ENCODE measurements at places on chromosomes 7 and 10.

DNA sequence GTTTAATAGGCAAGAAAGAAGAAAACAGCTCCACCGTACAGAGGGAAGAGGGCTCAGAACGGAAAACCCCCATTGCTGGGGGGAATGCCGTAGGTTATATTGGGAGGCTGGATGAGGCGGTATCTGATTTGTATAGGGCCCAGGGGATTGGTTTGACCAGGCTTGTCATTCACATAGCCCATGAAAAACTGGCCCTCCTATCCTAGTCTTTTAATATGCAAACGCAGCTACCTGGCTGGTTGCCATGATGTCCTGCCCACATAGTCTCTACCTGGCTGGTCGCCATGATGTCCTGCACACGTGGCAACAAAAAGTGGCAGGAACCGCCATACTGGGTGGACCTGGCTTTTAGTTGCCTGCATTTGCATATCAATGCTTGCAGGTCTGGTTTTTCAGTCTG is 84.7 kb downstream of the AUTS2 start:
- no peak for DNase-seq

DNA sequence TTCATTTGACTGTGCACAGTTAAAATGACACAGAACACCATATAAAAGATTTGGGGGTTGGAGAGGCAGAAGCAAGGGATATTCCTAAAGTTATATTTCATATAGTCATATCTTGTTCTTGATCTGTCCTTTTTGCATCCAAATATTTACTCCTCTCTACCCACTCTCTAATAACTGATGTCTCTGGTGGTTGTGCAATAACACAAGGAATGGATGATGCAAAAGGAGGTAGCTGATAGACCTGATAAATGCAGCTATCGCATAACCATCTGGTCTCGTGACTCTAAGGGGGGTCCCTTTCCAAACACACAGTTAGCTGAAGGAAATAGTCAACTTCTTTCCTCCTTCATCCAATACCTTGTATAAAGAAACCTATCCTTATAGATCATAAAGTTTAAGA is 123.1 kb downstream of the POLR1F start:
- DNase-seq, result no peak

DNA sequence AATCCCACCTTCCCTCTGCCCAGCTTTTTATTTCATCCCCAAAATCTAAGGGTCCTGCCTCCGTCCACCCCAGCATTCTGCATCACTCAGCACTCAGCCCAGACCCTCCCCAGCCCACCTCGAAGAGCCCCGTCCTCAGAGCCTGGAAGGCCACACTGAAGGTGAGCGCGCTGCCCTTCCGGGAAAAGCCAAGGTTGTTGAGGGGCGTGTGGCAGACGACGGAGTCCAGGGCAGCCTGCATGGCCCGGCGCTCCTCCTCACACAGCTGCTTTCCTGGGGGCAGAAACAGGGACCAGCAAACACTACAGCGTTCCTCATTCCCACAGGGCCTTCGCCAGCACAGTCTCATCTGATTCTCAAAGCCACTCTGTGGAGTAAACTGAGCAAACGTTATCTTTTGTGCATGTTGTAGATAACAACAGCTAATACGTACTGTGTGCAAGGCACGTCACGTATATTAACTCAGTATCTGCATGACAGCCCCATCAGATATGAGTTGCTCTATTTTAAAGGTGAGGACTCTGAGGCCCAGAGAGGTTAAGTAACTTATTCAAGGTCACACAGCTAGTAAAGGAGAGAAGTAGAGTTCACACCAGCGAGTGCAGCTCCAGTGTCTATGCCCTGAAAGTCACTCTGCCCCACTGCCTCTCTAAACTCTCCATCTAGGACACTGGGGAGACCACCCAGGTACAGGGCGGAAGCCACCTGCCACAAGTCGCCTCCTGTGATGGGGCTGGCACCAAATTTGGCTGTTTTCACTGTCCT is 2.8 kb downstream of the TRAPPC14 start:
- no peak for DNase-seq

DNA sequence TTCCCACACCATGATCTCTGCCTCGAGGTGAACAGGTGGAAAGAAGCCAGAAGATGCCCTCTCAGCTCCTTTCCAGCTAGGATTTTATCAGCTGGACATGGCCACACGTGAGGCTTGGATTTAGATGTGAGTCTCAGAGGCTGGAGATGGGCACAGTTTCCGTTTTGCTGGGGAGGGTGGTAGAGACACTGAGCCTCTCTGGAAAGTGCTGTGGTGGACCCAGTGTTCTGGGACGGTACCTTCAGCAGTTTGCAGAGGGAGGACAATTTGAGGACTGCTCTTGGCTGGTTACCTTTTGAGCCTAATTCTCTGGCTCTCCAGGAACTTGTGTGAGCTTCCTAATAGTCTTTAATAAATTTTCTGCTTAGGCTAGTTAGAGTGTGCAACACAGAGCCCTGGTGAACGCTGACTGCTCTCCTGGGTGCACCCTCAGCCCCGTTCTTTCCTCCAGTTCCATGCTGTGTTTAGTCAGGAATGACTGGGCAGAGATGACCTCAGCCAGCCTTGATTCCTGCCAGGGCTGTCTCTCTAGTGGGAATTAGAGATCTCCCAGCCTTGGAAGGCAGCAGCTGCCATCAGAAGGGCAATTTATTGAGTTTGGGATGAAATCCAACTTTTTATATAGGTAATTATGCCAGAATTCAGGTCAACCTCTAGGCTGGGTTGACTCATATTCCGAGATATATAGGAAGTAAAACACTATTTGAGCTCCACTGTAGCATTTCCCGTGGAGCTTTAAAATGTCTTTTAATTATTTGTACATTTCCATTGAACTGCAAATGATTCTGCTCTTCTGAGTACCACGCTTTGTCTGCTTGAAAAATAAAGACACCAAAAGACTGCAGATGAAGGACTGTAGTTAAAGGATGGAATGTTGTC is 103.9 kb downstream of the GATA3 start:
- DNase-seq, result no peak

DNA sequence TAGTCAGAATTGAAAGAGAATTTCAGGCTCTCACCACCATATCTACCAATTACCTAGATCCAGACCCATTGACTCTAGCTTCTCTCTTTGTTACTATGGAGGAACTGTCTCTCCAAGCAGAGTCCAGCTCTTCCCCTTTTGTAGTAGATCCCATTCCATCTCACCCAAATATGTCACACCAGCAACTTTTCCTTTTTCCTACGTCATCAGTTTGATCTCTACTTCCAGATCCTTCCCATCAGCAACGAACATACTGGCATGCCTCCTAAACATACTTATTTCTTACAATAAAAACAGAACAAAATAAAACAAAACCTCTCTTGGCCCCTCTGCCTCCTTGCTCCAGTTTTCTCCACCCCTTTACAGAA is 5.9 kb upstream of the CALU start:
- DNase-seq, result no peak

DNA sequence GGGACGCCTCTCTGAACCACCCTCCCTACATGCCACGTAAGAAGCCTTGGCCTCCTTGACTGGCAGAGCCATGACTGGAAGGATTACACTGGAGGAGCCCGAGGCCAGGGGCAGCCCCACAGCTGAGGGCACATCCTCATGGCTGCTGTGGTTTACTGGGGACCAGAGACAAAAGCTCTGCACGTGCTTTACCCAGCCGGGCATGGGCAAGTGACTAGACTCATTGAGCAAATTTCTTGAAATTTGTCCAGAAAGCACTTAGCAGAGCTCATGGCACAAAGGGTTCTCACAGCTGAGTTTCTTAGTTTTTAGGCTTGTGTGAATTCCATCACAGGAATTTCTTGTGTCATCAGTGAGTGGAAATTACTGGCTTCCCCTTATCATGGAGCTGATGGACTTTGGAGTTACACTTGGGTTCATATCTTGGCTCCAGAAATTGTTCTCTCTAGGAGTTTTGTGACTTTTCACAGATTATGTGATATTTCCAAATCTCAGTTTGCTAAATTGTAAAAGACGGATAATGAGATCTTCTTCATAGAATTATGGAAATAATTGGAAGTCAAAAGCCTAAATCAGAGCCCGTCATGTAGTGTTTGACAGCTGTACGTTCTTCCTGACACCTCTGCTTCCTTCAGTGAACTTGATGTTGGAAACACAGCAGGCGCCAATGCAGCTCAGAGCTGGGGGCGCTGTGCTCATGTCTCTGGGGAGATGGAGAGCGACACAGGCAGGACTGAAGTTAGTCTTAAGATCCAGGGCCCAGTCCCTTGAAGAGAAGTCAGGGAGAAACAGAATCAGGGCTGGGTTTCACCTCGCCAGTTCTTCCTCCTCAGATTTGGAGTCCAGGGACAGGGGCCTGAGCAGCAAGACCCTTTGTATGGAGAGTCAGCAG is 47.7 kb upstream of the MGAM2 start:
- no peak for DNase-seq

GRCh38 chr7:22668971-22669401 is 58.0 kb upstream of the IL6 start:
- no peak for DNase-seq

- DNase-seq, result peak; percentile 81
Measured at GRCh38 chr10:28628184-28628893, 49.0 kb upstream of the BAMBI start.

GRCh38 chr10:119417852-119418251 is 124.7 kb downstream of the RGS10 start:
- no peak for DNase-seq

- DNase-seq, result peak; percentile 40
Measured at GRCh38 chr7:30799206-30799975, 28.2 kb downstream of the MINDY4 start.

GRCh38 chr7:102082693-102083368 is 203.8 kb upstream of the SH2B2 start:
- no peak for DNase-seq

Data from omental fat pad (tissue), 4 donors.